ENCODE measurements at places on chromosomes 4 and X. TPM values are rescaled to one million over a fixed set of nuclear protein-coding genes. Genes with fewer than 3 reads are reported as not detected.

Gene PITX2
- 2.0 TPM for polyA plus RNA-seq

Gene PAGE1
- not detected for polyA plus RNA-seq

Gene NDP
- 0.35 TPM for polyA plus RNA-seq

Gene CFP
- 6.1 TPM for polyA plus RNA-seq

Gene AVPR2
- polyA plus RNA-seq: 0.58 TPM

Gene TCEAL6
- polyA plus RNA-seq: not detected

Gene TXK
- polyA plus RNA-seq: 5.3 TPM

Gene PRR32
- not detected for polyA plus RNA-seq

Gene SYN1
- polyA plus RNA-seq: 4.8 TPM

Gene UGT2B17
- polyA plus RNA-seq: 0.32 TPM

Gene REPS2
- 14.8 TPM for polyA plus RNA-seq

Gene ARX
- polyA plus RNA-seq: 0.26 TPM

Gene GAGE2A
- polyA plus RNA-seq: not detected

Gene C4orf54
- polyA plus RNA-seq: 0.04 TPM

Gene TMEM47
- polyA plus RNA-seq: 30.5 TPM

Gene SLC10A6
- polyA plus RNA-seq: 0.23 TPM

Gene NLRP2B
- polyA plus RNA-seq: 0.08 TPM

Gene SMIM43
- polyA plus RNA-seq: 17.7 TPM

Gene UGT2B10
- not detected for polyA plus RNA-seq

Gene QRFPR
- polyA plus RNA-seq: 0.73 TPM

Gene CDX4
- polyA plus RNA-seq: not detected

Gene SSX4
- polyA plus RNA-seq: not detected

Gene CLTRN
- 3.3 TPM for polyA plus RNA-seq

Gene GPAT3
- polyA plus RNA-seq: 12.0 TPM

Gene NAT8L
- polyA plus RNA-seq: 7.7 TPM

Gene HAND2
- polyA plus RNA-seq: 0.44 TPM
